ENCODE measurements at places on chromosomes 2 and 18.

- no peak for DNase-seq
Measured at GRCh38 chr2:228624733-228625132, 443.2 kb upstream of the SPHKAP start.

DNA sequence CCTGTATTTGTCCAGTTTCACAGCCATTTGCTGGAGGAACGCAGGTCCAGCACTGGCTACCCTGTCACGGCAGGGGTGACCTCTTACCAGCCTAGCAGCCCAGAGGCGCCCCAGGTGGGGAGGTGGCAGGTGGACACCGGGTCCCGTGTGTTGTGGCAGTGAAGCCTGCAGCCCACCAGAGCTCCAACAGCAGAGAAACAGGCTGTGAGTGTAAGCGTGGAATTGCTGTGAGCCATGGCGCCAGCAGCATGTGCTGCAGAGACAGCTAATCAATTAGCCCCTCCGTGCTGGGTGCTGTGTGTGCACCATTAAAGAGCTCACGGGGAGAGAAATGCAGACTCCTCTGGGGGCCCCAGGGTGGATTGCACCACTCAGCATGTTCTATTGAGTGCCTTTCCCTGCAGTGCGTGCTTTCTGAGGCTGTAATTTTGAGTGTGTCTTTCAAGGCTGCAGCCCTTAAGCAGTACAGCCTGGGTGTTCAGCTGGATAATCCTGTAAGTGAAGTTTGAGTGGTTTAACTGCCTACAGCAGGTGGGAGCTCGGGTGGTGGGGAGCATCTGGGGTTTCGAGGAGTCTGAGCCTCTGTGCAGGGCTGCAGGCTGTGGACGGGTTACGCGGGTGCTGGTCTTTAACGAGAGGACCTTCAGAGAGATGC lies 15.9 kb downstream of the RTP5 start:
- DNase-seq, result no peak

DNA sequence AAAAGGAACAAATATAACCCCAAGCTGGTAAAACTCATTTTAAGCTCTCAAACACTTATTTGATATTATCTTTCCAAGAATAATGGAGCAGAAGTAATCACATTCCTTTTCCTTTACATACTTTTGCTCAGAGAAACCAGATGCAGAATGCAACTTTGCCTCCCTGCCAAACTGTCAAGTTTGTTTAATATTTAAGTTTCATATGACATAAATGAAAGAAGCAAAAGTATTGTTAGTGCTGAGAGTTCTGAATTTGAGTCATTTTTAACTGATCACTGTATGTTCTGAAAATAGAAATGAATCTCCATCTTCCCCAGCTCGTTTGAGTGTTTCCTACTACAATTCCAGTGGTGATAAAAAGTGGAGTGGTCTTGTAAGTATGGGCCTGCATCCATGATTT lies 423.4 kb downstream of the PID1 start:
- no peak for DNase-seq

- DNase-seq, result no peak
Measured at GRCh38 chr2:119482481-119483394, 41.5 kb downstream of the SCTR start.

Measured in NCI-H2029 (cell line).